ENCODE measurements at places on chromosomes 1 and 21. TPM values are rescaled to one million over a fixed set of nuclear protein-coding genes. Genes with fewer than 3 reads are reported as not detected.

GRCh38 chr1:31181515-31182343, 58.0 kb downstream of the NKAIN1 start:
- H3K4me3 ChIP-seq: no peak overlapping the region
- peaks cover 14% of the 10 kb centered on the region for H3K4me1 ChIP-seq
- peak; percentile 53 for DNase-seq
- H3K36me3 ChIP-seq: no peaks in the 10 kb centered on the region

DNA sequence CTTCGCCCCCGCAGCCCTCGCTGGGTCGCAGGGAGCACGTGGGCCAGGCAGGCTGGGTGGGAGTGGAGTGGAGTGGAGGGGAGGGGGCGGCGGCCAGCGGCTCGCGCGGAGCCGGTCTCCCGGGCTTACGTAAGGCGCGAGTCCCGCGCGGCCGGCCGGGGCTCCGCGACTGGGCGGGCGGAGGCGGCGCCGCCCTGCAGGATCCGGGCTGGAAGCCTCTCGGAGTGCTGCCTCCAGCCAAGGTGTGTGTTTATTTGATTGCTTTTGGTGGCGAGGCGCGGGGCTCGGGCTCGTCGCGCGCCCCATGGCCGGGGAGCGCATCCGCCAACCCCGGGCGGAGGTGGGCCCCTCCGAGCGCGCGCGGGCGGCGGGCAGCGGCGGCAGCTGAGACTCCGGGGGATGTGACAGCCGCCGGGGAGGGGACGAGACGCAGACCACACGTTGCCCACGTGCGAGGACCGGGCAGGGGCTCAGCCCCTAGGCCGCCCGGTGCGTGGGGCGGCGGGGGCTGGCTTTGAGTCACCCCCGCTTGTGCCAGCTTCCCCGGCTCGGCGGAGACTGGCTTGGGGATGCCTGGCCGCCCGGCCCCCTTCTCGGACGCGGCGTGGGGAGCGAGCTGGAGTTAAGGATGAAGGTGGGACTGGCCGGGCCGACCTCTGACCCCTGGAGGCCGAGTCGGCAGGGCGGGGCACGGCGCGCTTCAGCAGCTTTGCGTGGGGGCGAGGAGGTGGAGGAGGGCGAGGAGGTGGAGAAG, 402 bp upstream of the AK4 start:
- no peak overlapping the region for H3K27ac ChIP-seq
- H3K27me3 ChIP-seq: no peaks in the 10 kb centered on the region
- peak; percentile 38 for DNase-seq
- no peaks in the 10 kb centered on the region for H3K36me3 ChIP-seq
- peak overlapping the region; percentile 76 for H3K4me3 ChIP-seq

- DNase-seq: no peak
- no peaks in the 10 kb centered on the region for H3K36me3 ChIP-seq
- H3K4me3 ChIP-seq: no peak overlapping the region
- H3K27me3 ChIP-seq: no peaks in the 10 kb centered on the region
These were observed 45.6 kb downstream of the XCL2 start for GRCh38 chr1:168498159-168498631.

GRCh38 chr21:21468003-21468402, 469.8 kb downstream of the NCAM2 start:
- no peak for DNase-seq
- no peaks in the 10 kb centered on the region for H3K27me3 ChIP-seq
- no peak overlapping the region for H3K4me3 ChIP-seq
- no peaks in the 10 kb centered on the region for H3K4me1 ChIP-seq
- no peaks in the 10 kb centered on the region for H3K36me3 ChIP-seq

GRCh38 chr21:41948078-41948895, 5.5 kb downstream of the C2CD2 start:
- peaks cover 21% of the 10 kb centered on the region for H3K4me1 ChIP-seq
- DNase-seq: peak; percentile 41
- H3K4me3 ChIP-seq: no peak overlapping the region
- H3K27ac ChIP-seq: no peak overlapping the region
- H3K27me3 ChIP-seq: no peaks in the 10 kb centered on the region
- no peaks in the 10 kb centered on the region for H3K36me3 ChIP-seq

DNA sequence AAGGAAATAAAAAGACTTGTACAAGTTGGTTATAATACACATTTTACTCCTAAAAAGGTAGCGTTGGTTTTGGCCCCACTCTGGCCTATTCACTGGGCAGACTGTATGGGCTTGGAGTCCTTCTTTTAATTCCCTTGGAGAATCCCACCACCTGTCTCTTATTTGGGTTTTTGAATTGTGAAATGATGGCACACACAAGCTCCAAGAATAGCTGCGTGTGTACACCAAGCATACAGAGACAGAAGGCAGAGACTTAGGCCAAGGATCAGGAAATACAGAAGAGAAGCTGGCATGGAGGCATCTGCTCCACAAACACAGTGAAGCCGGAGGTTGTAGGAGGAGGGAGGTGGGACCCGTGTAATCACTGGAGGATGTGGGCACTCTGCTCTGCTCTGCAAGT, 29.1 kb downstream of the DDR2 start:
- no peaks in the 10 kb centered on the region for H3K36me3 ChIP-seq
- H3K27ac ChIP-seq: no peak overlapping the region
- no peaks in the 10 kb centered on the region for H3K4me1 ChIP-seq
- H3K27me3 ChIP-seq: no peaks in the 10 kb centered on the region
- no peak overlapping the region for H3K4me3 ChIP-seq

DNA sequence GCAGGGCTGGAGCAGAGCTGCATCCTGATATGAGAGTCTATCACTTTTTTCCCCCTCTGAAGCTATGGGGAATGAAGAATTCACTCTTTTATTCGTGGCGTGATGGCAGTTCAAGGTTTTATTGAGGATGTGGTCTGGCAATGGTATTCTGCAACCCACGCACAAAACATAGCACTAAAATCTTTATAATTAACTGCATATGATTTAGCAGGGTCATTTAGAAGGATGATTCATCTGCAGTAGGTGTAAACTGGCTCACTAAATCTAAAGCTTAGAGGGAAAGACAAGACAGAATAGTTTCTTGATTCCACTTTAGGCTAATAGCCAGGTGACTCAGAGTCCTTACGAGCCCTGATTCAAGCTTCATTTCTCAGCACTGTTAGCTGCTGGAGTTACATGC, 25.0 kb upstream of the CHRM3 start:
- no peak overlapping the region for H3K27ac ChIP-seq
- H3K36me3 ChIP-seq: no peaks in the 10 kb centered on the region
- no peaks in the 10 kb centered on the region for H3K4me1 ChIP-seq
- H3K27me3 ChIP-seq: no peaks in the 10 kb centered on the region

GRCh38 chr1:203990118-203990517, 82.8 kb upstream of the SOX13 start:
- H3K27ac ChIP-seq: no peak overlapping the region
- no peaks in the 10 kb centered on the region for H3K27me3 ChIP-seq
- no peak overlapping the region for H3K4me3 ChIP-seq
- no peaks in the 10 kb centered on the region for H3K36me3 ChIP-seq

DNA sequence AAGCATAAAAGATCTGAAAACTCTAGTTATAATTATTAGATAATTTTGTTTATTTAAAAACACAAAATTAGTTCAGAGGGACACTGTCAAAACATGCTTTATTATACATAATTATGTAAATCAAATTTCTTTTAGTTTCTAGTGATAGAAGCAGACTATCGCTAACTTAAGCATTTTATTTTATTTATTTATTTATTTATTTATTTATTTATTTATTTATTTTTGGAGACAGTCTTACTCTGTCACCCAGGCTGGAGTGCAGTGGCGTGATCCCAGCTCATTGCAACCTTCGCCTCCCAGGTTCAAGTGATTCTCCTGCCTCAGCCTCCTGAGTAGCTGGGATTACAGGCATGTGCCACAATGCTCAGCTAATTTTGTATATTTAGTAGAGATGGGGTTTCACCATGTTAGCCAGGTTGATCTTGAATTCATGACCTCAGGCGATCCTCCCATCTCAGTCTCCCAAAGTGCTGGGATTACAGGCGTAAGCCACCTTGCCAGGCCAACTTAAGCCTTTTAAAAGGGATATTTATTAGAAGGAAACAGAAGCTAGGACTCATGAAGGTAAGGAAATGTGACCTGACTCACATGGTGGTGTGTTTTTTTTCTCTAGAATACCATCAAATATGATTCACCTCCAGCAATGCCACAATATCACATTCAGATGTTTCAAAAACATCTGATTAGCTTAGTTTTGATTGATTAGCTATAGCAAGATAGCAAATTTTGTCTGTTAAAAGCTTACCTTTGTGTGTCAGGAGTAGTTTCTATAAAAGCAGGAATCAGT, 1357.4 kb upstream of the ADGRL4 start:
- no peaks in the 10 kb centered on the region for H3K4me1 ChIP-seq
- no peak overlapping the region for H3K4me3 ChIP-seq
- no peaks in the 10 kb centered on the region for H3K27me3 ChIP-seq
- no peak for DNase-seq
- no peaks in the 10 kb centered on the region for H3K36me3 ChIP-seq
- H3K27ac ChIP-seq: no peak overlapping the region

GRCh38 chr1:68442822-68443556, 6.8 kb downstream of the RPE65 start:
- H3K36me3 ChIP-seq: no peaks in the 10 kb centered on the region
- no peak overlapping the region for H3K4me3 ChIP-seq
- H3K27me3 ChIP-seq: no peaks in the 10 kb centered on the region
- H3K27ac ChIP-seq: no peak overlapping the region

DNA sequence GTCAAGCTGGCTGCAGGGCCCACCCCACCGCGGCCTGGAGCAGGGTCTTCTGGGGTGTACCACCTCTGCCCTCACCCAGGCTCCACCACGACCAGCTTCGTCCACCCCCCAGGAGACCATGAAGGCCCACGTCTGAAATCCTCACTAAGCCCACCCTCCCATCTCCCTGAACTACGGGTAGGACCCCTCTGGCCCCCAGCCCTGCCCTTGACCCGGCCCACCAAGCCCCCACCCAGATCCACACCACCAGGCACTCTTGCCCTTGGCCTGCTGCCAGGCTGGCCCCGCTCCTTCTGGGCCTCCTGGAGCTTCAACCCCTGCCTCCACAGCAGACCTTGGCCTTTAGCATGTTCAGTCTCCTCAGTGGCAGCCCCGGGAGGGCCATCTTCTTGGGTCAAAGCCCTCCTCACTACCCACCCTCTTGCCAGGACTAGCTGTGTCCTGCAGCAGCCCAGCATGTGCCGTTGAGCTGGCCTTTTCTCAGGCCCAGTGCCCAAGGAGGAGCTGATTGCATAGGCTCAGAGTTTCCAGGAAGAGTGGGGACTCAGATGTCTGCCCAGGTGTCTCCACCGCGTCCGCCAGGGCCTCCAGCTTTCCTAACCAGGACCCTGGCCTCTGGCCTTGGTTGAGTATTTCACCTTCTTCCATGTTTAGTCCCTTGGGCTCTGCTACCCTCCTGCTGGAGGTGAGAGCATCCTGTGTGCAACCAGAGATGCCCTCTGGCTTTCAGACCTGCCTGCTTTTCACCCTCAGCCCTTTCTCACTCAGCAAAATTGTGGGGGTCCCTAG, 17.7 kb upstream of the SAMD11 start:
- H3K4me3 ChIP-seq: no peak overlapping the region
- no peaks in the 10 kb centered on the region for H3K36me3 ChIP-seq

The LCE5A gene
- not detected for total RNA-seq

The C1orf116 gene
- 14.0 TPM for total RNA-seq

The RBP7 gene
- 39.8 TPM for total RNA-seq

The HES3 gene
- not detected for total RNA-seq

The GFI1 gene
- total RNA-seq: 1.8 TPM
